ENCODE measurements at places on chromosomes 6 and 20.

DNA sequence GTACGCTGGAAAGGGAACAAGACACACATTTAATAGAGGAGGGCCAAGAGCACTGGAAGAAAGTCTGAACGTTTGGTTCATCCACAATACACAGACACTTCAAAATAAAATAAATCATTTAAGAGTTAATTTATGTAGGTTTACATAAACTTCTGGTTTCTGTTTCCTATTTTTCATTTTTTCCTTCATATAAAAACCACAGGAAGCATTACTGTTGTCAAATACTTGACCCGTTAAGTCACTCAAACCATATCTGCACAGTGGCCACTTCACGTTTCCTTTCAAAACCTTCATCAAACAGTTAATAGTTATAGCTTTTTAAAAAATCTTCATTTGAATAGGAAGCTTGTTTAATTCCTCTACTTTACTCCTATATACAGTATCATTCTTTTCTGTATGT, 257.6 kb upstream of the THEMIS start:
- DNase-seq, result no peak

GRCh38 chr20:45433316-45433715, 17.4 kb downstream of the PIGT start:
- DNase-seq, result no peak

GRCh38 chr6:41372832-41373626, 37.6 kb downstream of the NCR2 start:
- DNase-seq, result no peak

DNA sequence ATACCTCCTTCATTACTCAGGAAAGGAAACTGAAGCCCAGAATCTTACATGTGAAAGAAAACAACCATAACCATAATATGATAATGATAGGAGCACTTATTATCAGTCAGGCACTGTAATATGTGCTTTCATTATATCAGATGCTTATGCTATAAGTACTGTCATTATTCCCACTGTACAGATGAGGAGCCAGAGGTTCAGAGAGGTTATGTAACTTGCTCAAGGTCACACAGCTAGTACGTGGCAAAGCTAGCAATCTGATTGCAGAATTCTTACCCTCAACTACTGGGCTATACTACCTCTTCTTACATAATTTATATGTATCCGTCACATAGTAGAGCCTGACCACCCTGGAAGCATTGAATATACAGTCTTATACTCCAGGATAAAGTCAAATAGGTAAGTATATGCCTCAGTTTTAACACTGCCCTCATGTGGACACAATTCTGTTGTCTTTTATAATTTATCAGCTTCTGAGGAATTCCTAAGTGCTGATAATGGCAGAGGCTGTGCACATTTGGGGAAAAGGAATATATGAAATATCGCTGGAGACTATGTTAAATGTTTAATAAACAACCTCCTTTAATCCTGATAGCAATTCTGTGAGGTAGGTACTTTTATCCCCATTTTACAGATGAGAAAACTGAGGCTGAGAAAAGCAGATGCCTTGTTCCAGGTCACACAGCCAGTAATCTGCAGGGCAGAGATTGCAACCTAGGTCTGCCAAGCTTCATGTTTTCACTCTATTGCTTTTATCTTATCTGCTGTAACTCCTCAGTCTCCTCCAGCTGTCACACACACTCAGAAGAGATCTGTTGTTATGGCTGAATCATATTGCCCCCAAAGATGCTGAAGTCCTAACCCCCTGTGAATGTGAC, 13.4 kb downstream of the BCAS1 start:
- no peak for DNase-seq

DNA sequence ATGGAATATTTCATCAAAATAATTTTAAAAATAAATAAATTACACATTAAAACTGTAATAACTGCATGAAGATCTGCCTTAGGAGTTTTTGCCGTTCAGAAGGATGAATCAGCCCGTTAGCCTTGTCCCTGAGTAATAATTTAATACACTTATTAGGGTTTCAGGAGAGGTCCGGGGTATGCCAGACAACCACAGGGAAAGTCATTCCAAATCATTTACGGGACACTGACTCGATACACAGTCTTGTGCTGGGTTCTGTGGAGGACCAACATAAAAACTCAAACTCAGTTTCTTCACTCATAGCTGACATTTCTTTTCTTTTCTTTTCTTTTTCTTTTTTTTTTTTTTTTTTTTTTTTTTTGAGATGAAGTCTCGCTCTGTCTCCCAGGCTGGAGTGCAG, 735 bp upstream of the LY6G6F start:
- no peak for DNase-seq

- no peak for DNase-seq
These were observed 398.9 kb upstream of the SULF2 start for GRCh38 chr20:48184229-48184628.

GRCh38 chr20:40703975-40704530, 15.0 kb upstream of the MAFB start:
- DNase-seq, result no peak

- DNase-seq, result peak; percentile 62
These were observed at the start of gene RGS19 for GRCh38 chr20:64079273-64080012. Gene RGS19, minus strand, starts transcription at chr20:64079518. Its CDS starts 2,632 bp downstream, at chr20:64076886.
